ENCODE measurements at places on chromosomes 3 and 15.

DNA sequence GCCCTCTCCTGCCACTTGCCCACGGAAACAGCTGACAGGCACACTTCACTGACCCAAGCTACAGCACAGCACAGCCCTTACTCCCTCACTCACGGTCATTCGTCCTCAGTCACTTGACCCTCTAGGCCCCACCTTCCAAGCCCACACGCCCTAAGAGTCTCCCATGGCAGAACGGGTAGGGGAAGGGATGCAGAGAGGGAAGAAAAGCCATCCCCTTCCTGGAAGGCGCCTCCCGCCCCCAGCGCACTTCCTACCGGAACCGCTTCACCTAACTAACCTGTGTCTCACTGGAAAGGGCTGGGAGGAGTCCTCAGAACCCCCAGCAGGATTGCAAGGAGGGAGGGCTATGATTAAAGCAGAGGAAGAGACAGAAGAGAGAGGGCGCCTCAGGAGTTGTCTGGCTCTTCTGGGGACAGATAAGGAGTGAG lies 22.9 kb downstream of the EPHB3 start:
- no peak for DNase-seq

DNA sequence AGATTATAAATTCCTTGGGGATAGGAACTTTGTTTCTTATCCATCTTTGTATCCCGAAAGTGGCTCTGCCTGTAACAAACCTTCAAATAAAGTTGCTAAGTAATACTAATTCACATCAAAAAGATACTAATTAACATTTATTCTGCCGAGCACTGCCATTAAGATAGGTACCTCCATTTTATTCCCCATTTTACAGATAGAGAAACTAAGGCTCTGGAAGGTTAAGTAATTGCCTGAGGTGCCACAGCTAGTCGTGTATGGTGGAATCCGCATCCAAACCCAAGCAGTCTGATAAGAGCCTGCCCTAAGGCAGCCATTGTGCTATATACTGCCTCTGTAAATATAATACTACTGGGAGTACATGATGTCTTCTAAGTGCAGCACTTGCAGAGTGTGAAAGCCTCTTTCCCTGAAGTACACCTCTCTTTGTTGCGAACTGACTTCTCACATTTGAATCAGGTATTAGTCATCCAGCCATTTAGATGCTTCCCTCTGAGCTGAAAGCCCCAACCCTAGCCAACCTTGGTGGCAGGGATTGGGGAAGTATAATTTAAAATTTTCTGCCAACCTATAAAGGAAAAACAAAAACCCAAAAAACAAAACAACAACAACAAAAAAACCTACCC lies 78.5 kb upstream of the CHD2 start:
- DNase-seq = no peak

GRCh38 chr15:69459066-69459465 lies 6.4 kb downstream of the RPLP1 start:
- DNase-seq = no peak

- DNase-seq = no peak
Observed at GRCh38 chr3:171636666-171637065, 173.6 kb downstream of the PLD1 start.

- no peak for DNase-seq
Observed at GRCh38 chr3:42846685-42847522, 28.8 kb downstream of the CYP8B1 start.

DNA sequence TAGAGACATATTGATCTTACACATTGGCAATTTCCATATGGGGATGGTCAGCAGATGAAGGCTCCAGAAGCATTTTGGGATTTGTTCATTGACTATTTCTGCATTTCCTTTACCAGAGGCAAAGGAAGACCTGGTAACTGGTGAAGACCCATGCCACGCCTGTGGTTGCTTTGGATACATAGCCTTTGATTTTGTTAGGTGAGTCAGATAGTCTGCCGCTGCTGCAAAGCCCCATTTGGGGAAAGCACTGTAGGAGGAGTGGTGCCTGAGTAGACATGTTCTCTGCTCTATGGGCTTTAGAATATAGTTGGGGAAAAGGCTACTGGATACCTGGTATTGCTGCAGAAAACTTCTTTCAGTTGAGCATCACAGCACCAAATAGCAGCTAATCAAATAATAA lies 56.8 kb downstream of the TFG start:
- DNase-seq = no peak

DNA sequence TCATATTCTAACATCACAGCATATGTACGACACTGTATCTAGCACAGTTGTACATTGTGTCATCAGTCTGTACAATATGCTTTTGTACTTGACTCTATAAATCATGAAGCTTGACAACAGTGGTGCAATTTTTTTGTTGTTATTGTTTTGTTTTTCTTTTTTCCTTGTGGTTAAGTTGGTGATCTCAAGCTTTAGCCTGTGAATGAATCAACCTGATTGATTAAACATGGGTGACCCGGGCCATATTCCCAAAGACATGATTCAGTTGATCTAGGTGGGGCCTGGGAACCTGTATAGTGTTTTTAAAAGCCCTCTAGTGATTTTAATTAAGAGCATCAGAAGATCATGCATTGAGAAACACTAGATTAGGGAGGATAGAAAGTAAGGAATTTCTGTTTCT lies 101.8 kb upstream of the AADACL2 start:
- no peak for DNase-seq

DNA sequence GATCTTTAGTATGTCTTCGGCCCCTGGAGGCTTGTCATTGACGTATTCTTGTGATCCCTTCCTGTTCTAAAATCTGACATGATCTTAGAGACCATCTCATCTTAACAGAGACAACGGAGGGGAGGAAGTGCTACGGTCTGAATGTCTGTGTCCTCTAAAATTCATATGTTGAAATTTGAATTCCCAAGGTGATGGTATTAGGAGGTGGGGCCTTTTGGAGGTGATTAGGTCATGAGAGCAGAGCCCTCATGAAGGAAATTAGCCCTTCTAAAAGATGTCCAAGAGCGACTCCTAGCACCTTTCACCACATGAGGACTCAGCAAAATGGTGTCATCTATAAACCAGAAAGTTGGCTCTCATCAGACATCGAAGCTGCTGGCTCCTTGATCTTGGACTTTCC lies 233.2 kb upstream of the CMC1 start:
- no peak for DNase-seq

DNA sequence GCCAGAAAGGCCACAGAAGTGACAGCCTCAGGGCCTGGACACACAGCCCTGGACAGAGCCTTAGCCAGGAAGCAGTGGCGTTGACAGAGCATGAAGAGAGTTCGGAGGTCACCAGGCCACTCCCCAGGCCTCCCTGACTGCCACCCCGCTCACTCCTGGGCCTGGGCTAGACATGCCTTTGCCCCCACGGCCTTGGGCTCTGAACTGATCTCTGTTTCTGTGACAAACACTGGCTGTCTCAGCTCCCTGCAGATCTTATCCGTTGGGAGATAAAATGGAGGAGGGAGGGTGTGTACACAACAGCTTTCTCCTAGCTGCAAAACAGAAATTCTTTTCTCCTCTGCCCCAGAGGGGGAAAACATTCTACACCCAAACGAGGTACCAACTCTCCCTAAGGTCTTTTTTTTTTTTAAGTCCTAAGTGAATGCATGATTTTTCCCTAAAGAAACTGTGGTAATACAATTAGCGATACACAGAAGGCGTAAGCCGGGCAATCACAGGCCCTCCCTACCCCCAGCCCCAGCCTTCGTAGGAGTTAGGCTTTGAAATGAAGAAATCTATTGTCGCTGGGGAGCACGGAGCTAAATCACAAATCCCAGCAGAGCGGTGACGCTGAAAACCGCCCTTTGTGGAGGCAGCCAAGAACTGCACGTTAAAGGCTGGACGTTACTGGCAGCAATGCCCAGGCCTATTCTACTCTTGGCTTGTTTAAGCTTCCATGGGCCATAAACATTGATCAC lies 45.0 kb downstream of the SRGAP3 start:
- no peak for DNase-seq

GRCh38 chr15:69729167-69729748 lies 276.6 kb downstream of the RPLP1 start:
- peak; percentile 80 for DNase-seq

DNA sequence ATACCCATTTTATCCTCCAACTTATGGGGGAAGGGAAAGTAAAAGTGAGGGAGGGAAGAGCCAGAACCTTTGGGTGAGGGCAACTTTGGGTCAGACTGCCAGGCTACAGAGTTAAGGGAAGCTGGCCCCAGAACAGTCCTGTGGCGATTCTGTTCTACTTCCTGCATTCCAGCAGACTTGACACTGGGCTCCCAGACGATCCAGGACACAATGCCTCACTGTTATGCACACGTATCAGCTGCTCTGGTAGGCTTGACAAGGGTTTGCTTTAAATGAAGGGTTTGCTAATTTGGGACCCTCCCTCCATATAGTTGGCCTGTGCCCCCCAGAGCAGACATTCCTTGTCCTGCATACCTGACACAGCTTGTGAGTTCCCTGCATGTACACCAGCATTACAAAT lies 10.7 kb downstream of the GORASP1 start:
- no peak for DNase-seq

DNA sequence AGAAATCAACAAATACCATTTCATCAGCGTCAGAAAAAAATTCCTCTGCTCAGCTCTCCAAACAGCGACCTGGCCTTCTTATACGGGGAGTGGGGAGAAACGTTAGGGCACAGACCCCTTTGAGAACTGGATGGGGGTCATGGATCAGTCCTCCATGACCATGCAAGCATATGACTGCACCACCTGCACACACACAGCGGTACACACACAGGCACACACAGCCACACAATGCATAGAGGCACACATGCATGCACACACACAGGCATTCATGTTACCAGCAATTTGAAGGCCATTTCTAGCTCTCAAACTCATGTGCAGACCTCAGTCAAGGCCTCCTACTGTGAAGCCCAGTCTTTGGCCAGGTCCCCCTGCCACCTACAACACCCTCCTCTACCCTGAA lies 50.2 kb downstream of the SLC41A3 start:
- DNase-seq = no peak

GRCh38 chr3:170469151-170470062 lies 50.7 kb downstream of the CLDN11 start:
- no peak for DNase-seq

DNA sequence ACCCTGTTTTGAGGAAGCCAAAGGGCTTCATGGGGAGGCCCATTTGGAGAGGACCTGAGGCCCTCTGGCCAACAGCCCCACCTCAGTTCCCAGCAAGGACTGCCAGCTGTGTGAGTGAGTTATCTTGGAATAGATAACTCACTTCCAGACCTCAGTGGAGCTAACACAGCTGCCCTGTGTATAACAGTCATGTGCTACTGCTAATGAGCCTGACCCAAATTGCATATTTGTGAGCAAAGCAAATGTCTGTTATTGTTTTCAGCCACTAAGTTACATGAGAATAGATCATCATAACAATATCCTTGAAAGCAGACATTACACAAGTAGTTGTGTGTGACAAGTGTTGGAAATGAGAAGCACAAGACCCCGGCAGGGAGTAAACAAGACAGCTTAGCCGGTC lies 355.8 kb downstream of the MCTP2 start:
- no peak for DNase-seq

DNA sequence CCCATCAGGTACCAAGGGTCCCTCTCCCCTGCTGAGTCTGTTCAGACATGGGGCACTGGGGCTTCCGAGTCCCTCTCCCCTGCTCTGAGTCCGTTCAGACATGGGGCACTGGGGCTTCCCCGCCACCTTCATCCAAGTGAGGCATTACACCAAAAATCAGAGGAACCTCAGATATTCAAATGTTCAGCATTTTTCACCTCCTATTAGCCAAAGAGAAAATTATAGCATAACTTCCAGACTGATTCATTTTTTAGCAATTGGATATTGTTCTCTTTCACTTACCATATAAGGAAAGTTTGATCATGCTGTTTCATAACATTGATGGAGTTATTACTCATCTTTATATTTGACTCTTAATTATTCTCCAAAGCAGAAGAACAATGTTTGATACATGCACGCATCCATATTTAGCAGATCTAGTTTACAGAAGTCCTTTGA lies 213.9 kb downstream of the MTHFS start:
- DNase-seq = no peak

- DNase-seq = no peak
Observed at GRCh38 chr3:50304601-50305000, 1.2 kb upstream of the HYAL1 start.

GRCh38 chr3:64229903-64230302 lies 4.6 kb upstream of the PRICKLE2 start:
- no peak for DNase-seq

- no peak for DNase-seq
Observed at GRCh38 chr3:4926892-4927291, 52.3 kb upstream of the BHLHE40 start.

DNA sequence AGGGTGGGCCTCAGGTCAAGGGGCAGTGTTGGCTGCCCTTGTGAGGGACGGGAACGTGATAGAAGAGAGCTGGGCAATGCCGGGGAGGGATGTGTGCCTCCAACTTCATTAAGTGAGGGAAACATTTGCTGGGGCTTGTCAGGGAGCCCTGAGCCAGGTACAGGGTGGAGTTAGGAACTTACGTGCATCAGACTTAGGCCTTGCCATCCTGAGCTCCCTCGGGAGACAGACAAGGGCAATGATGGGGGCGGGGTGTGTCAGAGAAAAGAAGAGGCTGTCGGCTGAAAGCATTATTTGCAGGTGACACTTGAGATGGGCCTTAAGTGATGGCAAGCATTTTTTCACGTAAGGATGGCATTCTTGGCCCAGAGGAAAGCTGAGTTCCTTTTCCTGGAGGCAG lies 1.6 kb downstream of the FAM131A start:
- no peak for DNase-seq

DNA sequence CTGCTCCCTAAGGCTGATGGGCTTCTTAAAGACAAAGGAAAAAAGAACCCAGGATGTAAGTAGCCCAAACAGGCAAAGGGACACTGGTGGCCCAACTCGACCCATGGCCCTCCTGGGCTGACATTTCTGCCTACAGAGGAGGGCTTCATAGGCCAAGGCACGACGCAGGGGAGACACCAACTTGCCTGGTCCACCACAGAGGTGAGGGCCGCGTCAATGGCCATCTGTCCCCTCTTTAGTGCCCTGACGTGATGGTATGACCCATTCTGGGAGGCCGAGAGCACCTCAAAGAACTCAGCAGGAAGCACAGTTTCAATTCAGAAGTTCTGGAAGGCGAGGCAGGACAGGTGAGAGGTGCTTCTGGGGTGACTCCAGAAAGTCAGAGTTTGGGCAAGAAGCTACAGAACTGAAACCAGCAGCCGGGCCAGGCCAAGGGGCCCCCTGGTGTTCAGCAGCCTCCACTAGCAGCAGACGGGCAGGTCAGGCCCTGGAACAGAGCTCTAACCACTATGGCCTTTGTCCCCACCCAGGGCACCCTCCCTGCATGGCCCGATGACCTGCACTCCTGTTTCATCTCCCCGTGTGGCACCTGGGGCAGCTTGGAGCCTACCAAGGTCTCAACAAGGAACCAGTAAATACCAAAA lies 45.1 kb downstream of the HMCES start:
- no peak for DNase-seq

GRCh38 chr3:105970283-105970682 lies 101.5 kb upstream of the CBLB start:
- no peak for DNase-seq

DNA sequence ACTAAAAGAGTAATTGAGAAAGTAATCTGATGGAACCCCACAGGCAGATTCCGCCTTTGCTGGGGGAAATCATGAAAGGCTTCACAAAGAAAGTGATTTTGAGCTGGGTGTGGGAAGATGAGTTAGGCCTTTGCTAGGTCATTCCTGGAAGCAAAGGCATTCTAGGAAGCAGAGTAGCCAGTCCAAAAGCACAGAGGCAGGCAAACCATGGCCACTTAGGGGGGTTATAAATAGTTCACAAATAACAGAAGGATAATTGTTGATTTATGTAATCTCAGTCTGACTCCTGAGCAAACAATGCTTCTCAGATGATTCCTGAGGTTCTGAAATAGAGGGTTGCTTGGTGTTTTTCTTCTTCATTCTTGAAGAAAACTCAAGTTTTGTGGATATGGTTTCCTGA lies 576.3 kb downstream of the NTRK3 start:
- no peak for DNase-seq
